ENCODE measurements at places on chromosomes 5 and 9.

- DNase-seq, result no peak
Observed at GRCh38 chr5:81212211-81212751, 20.8 kb upstream of the CKMT2 start.

- no peak for DNase-seq
Observed at GRCh38 chr9:99340281-99340680, 118.2 kb downstream of the SEC61B start.

- peak; percentile 36 for DNase-seq
Observed at GRCh38 chr5:103918668-103919367, 356.2 kb upstream of the NUDT12 start.

- no peak for DNase-seq
Observed at GRCh38 chr5:39373791-39374190, 9.5 kb upstream of the C9 start.

DNA sequence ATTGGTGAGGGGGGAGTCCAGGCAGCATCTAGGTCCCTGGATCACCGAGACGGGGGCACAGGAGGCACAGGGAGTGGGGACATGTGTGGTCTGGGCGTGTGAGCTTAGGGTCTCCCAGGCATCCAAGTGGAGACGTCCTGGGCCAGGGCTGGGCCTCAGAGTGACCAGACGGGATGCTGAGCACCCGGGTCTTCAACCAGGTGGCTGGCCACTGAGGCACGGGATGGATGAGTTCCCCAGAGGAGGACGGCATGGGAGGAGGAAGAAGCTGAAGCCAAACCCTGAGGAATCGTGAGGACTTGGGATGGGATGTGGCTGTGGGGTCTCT is 88.0 kb downstream of the LMX1B start:
- DNase-seq, result no peak

DNA sequence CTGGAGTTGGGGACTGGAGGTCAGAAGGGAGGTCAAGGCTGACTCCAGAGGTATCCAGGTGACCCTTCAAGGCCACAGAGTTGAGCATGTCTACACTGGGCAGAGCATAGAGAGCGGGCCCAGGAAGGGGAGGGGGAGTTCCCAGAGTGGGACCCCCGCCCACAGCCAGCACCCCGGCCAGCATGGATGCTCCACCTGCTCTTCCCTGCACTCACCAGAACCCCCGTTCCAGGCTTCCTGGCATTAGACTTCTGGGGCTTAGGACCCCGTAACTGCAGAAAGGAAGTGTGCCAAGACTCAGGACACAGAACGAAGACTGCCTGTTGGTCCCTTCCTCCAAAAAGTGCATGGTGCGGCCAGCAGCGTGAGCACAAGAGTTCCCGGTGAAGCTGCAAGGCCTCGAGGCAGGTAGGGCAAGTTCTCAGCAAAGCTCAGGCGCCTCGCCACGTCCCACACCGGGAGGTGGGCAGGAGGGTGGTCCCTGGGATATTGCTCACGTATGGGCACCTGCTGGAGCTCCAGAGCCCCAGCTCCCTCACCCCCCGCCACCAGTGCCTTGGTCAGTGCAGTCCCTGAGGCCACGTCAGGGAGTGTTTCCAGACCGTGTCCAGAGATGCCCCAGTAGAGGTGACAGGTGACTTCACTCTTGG is 13.8 kb downstream of the ABO start:
- DNase-seq, result no peak

- peak; percentile 79 for DNase-seq
Observed at GRCh38 chr9:99824378-99825171, 2.9 kb downstream of the NR4A3 start.

DNA sequence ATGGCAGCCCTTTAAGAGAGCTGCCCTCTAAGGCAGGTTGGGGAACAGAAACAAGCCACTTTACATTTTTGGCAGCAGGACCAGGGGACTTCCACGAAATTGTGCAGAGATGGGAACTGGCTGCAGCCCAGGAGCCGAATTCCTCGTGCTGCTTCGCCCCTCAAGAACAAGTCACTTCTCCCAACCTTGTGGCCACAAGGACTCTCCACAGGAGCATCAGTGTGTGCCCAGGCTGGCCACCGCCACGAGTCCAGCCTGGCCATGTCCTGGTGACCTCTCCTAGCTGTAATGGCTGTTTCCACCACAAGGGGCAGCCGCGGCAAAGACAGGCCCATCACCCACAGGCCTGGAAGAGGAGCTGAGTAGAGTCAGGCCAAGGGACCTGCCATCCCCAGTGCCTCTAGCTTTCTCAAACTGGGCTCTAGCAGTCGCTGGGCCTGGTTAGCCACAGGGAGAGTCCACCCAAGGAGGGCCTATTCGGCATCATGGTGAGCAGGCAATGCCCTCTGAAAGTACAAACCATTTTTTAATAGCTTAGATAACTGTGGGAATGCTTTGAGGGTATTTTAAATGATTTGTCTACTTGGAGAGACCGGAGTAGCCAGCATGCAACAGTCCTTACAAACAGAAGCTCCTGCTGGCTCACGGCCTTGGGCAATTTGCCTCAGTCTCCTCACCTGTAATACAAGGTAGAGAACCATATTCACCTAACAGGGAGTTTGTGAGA is 129.0 kb downstream of the COL23A1 start:
- DNase-seq, result peak; percentile 85

DNA sequence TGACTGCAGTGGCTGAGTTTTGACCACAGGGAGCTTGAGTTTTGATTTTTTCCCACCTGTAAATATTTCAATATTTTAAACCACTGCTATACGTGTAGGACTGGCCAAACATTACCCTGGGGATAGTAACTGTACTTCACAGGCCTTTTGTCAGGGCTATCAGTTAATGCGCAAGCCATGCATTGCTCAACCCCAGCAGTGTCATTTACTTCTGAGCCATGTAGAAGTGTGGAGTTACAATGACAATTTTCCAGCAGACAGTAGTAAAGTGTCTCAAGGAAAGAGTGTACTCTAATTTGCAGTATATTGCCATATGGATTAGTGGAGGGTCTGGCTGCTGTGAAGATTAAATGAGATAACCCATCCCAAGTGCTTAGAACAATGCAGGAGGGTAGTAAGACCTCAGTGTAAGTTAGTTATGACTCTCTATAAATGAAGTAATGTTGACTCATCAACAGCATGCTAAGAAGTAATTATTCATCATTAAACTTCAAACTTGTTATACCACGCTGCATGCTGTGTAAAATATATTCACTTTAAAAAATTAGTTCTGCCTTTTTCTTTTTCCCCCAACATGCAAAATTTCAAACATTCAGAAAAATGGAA is 489.2 kb downstream of the KDM4C start:
- DNase-seq, result no peak

DNA sequence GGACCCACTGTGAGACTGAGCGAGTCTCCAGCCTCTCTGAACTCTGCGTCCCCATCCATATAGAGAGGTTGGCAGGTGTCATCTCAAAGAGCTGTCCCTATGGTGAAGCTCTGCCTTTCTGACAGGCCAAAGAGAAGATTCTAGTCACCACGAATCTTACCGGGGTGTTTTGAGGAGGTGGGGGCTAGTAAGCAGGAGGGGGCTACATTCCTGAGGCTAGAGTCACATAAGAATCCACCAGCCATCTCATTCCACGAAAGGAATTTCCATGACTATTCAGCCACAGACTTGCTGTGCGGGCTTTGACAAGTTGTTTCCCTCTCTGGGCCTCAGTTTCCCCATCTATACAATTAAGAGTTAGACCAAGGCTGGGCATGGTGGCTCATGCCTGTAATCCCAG is 16.3 kb downstream of the PDGFRB start:
- no peak for DNase-seq

- no peak for DNase-seq
Observed at GRCh38 chr9:5514617-5515260, 4.4 kb downstream of the PDCD1LG2 start.

GRCh38 chr5:73454379-73455036 is 5.9 kb upstream of the FOXD1 start:
- peak; percentile 49 for DNase-seq

DNA sequence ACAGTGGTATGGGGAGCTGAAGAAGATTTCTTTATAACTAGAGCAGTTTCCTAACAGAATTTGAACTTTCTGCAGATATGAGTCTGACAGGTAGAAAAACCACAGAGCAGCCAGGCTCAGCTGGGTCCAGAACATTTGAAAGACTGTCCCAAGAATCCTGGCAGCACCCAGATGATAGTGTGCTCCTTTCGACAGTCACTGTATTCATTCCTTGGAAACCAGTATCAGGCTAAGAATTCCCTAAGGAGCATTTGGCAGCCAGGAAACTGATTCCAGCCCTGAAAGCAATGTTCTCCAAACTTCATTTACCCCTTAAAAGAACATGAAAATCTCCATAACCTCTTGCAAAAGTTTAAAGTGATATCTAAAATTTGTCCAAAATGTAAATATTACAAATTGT is 123.0 kb upstream of the MTAP start:
- no peak for DNase-seq

DNA sequence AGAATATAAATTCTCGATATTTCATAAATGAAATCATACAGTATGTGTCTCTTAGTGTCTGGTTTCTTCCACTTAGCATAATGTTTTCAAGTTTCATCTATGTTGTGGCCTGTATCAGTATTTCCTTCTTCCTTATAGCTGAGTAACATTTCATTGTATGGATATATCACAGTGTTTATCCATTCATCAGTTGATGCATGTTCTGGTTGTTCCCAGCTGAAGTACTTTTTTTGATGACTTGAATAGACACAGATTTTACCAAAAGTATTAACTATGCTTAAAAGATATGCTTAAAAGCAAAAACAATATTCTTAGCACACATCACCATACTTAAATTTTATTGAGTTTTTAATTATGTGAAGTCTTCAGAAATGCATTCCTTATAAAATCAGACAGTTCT is 12.7 kb downstream of the RAB14 start:
- DNase-seq, result no peak

- DNase-seq, result no peak
Observed at GRCh38 chr9:27385606-27386322, 88.8 kb upstream of the EQTN start.

- DNase-seq, result no peak
Observed at GRCh38 chr5:54083851-54084250, 226.5 kb downstream of the ARL15 start.

DNA sequence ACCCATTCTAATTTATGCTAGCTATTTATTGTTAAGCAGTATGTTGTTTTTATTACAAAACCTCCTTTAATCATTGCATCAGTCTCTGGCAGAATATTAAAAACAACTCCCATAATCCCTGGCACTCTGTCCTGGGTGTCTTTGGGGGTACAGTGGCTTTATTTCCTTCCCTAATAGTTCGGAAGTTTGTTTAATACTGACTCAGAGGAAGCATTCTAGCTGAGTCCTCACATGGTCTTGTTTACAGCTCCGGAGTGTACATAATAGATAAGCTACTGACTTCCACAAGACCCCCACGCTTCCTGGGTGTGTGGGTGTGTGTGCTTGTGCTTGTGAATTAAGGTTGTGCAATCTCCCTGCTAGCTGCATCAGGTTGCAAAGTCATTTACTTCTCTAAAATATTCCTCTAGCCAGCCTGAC is 149.8 kb upstream of the CDKN2B start:
- DNase-seq, result no peak

DNA sequence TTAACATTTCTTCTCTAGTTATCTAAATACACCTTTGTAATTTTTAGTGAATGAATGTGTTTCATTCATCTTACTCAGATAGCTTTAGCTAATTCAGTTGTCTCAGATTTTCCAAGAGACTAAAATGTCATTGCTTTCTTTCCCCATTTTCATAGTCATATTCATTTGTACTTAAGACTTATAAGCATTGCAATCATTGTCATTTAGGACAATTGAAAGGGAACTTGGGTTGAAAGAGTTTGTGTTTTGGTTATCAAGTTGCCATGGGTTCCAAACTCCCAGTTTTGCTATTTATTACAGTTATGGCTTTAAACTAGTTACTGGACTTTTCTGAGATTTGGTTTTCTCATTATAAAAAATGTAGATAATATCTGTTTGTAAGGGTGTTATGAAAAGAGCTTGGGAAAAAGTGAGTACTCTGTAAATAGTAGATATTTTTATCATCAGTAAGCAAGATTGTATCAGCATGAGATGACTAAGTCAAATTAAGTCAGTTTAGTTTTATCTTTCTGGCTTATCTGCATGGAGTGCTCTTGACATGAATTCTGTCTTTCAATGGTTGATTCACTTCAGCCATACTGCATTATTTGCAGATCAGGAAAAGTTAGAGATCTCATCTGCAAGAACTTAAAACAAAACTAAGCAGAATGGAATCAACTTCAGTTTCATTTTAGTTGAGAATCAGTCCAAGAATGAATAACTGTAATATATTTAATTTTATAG is 107.5 kb downstream of the PBX3 start:
- DNase-seq, result no peak

DNA sequence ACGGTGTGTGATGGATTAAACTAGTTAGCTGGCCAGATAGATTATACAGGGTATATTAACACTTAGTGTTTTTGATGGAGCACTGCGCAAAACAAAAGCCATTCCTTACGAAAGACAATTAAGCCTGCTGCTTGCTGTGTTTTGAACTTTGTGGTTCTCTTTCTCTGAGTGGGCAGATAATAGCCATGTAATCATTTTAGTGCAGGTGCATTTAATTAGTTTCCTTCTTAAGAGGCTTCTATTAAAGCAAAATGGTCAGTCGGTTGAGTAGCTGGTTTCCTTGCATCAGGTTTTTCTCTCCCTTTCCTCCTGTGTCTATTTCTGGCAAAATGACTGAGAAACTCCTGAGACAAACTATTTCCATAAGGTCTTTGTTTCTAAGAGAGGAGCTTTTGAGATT is 512.5 kb downstream of the DMAC1 start:
- DNase-seq, result no peak

DNA sequence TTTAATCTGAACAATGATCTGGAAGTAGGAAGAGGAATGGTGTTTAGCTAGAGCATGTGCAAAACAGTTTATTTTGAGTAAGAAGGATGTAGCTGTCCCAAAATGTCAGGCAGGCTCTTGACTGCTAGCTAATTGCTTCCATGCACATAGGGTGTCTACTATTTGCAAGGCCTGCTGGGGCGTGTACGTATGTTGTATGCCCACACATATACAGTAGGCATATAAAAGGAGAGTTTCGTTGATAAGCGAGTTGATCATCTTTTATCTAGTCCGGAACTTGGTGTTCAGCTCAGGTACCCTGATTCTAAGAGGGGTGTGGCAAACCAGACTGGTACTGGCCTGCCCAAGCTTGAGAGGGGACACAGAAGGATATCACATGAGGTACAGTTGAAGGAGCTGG is 177.2 kb downstream of the GOLPH3 start:
- DNase-seq, result no peak

- no peak for DNase-seq
Observed at GRCh38 chr9:86075132-86076109, 23.9 kb downstream of the GOLM1 start.

GRCh38 chr5:71828291-71829040 is 109.4 kb downstream of the CARTPT start:
- no peak for DNase-seq

GRCh38 chr5:33994845-33995244 is 10.4 kb upstream of the SLC45A2 start:
- no peak for DNase-seq
